ENCODE measurements at places on chromosomes 7 and 10.

- no peak for DNase-seq
These were observed 77.5 kb upstream of the KMT2E start for GRCh38 chr7:104936546-104936945.

DNA sequence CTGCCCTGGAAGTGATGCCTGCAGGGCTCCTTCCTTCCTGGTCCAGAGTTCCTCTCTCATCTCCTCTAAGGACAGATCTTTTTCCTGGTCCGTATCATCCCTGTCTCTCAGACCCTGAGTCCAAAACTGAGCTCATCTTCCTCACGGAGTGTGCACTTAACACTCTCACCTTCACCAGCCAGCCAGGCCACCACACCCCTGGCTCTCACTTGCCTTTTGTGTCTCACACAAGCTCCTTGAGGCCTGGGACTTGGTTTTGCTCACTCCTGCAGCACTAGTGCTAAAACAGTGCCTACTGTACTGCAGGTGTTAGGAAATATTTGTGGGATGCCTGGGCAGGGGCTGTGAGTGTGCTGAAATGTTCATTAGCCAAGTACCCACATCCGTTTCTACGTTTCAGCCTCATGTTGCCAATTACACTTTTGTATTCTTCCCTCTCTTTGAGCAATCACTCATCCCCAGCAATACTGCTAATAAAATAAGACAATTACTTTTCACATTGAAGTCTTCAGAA is 21.4 kb upstream of the PARP12 start:
- DNase-seq, result no peak

DNA sequence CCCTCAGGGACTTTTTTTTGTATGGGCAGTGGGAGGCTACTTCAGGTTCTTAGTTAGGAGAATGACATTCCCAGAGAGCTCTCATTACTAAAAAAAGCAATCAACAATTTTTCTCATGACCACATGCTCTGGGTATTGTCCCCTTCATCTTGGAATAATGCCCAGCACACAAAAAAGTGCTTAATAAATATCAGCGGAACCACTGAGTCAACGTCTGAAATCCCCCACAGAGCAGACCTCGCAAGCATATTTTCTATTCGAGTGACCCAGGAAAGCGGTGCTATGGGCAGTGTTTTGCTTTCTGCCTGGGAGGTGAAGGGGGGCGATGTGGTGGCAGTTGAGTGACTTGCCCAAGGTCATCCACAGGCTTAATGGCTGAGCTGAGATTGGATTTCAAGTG is 493.4 kb upstream of the ZMIZ1 start:
- DNase-seq, result no peak

DNA sequence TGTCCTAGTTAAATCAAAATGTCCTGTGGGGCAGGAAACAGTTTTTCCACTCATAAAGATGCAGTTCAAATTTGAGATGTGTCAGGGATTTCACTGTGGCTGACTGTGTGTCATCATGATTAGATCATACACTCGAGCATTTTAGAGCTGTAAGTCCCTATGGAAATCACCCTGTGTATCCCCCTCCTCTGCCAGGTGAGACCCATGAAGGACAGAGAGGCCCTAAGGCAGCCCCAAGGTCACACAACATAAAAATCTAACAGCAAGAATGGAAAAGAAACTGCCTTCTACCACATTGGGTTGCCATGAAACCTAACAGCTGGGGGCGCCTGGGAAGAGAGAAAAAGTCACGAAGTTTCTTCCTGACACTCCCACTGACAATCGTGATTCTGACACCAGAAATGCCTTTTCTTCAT is 135.8 kb downstream of the KCNMA1 start:
- no peak for DNase-seq

DNA sequence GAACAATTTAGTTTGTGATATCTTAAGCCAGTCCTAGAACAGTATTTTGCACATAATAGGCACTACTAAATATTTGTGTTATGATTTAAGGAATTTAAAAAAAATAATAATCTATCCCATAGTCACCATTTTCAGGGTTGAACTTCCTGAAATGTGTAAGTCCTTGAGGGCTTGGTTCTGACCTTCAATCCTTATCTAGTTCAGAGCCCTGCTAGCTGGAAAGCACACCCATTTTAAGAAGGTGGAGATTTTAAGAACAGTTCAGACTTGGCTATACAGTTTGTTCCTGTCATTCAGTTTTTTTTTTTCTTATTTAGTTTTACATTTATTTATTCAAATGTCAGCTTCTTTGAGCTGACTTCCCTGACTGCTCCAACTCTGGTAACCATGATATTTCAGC is 183.4 kb upstream of the MAGI2 start:
- DNase-seq, result no peak

Data from right cardiac atrium (tissue), 5 donors.